ENCODE measurements at places on chromosomes 12 and 14.

DNA sequence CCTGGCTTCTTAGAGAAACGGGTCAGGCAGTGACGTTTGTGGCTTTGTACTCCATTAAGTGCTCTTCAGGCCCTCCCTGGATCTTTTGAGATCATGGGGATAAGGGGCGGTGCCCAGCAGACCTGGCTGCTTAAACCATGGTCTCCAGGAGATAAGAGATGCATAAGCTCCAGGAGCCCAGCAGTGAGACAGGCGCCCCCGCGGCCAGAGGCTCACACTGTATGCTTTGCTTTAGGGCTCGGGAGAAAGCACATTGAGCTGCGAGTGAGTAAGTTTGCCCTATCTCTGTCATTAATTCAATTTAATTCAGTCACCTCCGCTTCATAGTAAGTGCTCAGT lies 359.5 kb downstream of the CACNA1C start:
- DNase-seq: no peak

DNA sequence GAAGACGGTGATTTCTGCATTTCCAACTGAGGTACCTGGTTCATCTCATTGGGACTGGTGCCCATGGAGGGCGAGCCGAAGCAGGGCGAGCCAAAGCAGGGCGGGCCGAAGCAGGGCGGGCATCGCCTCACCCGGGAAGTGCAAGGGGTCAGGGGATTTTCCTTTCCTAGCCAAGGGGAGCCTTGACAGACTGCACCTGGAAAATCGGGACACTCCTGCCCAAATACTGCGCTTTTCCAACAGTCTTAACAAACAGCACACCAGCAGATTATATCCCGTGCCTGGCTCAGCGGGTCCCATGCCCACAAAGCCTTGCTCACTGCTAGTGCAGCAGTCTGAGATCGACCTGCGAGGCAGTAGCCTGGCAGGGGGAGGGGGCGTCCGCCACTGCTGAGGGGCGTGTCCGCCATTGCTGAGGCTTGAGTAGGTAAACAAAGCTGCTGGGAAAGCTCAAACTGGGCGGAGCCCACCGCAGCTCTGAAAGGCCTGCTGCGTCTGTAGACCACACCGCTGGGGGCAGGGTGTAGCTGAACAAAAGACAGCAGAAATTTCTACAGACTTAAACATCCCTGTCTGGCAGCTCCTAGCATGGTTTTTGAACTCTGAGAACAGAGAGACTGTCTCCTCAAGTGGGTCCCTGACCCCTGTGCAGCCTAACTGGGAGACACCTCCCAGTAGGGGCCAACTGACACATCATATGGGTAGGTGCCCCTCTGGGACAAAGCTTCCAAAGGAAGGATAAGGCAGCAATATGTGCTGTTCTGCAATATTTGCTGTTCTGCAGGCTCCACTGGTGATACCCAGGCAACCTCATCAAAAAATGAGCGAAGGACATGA lies 77.2 kb downstream of the BAZ1A start:
- DNase-seq: no peak

GRCh38 chr12:24803430-24804245 lies 145.3 kb downstream of the BCAT1 start:
- no peak for DNase-seq

DNA sequence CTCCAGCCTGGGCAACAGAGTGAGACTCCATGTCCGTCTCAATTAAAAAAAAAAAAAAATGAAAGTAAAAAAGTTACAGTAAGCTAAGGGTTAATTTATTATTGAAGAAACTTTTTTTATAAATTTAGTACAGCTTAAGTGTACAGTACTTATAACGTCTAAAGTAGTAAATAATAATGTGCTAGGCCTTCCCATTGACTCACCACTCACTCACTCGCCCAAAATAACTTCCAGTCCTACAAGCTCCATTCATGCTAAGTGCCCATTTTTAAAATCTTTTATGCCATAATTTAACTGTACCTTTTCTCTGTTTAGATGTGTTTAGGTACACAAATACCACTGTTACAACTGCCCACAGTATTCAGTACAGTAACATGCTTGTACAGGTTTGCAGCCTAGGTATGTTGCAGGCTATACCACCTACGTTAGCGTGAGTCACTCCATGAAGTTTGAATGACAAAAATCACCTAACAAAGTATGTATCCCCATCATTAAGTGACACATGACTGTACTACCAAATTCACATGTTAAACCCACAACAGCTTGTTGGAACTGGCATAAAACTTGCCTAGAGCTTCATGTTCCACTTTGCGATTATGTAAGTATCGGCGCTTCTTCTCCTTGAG lies 10.7 kb downstream of the KANSL2 start:
- no peak for DNase-seq

DNA sequence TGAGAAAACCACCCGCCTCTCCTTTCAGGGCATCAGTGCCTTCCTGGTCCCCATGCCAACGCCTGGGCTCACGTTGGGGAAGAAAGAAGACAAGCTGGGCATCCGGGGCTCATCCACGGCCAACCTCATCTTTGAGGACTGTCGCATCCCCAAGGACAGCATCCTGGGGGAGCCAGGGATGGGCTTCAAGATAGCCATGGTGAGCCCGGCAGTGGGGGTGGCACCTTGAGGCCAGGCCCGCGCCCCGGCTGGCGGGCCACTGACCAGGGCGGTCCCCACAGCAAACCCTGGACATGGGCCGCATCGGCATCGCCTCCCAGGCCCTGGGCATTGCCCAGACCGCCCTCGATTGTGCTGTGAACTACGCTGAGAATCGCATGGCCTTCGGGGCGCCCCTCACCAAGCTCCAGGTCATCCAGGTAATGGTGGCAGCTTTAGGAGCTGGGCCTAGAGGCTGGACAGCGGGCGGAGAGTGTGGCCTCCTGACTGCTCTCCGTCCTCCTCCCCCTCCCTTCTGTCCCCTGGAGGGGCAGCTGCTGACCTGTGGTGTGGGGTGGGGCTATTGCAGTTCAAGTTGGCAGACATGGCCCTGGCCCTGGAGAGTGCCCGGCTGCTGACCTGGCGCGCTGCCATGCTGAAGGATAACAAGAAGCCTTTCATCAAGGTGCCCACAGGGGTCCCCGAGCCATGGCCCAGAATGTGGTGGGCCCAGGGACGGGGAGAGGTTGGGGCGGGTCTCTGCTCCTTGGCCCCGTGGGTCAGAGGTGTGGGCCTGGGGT lies 12.8 kb downstream of the ACADS start:
- DNase-seq: no peak

GRCh38 chr12:84969226-84969625 lies 56.6 kb upstream of the SLC6A15 start:
- no peak for DNase-seq

DNA sequence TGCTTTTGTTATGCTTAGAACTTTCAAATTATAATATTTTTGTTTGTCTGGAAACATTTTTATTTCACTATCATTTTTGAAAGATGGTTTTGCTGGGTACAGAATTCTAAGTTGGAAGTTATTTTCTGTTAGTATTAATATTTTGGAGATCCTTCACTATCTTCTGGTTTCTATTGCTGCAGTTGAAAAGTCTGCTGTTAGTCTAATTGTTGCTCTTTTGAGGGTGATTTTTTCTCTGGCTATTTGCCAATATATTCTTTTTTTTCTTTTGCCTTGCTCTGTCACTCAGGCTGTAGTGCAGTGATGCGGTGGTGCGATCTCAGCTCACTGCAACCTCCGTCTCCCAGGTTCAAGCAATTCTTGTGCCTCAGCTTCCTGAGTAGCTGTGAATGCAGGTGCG lies 28.2 kb upstream of the ARID2 start:
- DNase-seq: no peak

- no peak for DNase-seq
Observed at GRCh38 chr12:39958377-39958776, 147.5 kb downstream of the SLC2A13 start.

GRCh38 chr14:75141967-75142366 lies 15.1 kb upstream of the NEK9 start:
- DNase-seq: no peak

- DNase-seq: no peak
Observed at GRCh38 chr14:45785240-45785639, 532.2 kb upstream of the MIS18BP1 start.

GRCh38 chr14:83614956-83615355 lies 1915.0 kb upstream of the FLRT2 start:
- DNase-seq: no peak

- DNase-seq: no peak
Observed at GRCh38 chr14:51872396-51872795, 12.0 kb downstream of the GNG2 start.

- no peak for DNase-seq
Observed at GRCh38 chr12:48015954-48016353, 11.7 kb upstream of the COL2A1 start.

DNA sequence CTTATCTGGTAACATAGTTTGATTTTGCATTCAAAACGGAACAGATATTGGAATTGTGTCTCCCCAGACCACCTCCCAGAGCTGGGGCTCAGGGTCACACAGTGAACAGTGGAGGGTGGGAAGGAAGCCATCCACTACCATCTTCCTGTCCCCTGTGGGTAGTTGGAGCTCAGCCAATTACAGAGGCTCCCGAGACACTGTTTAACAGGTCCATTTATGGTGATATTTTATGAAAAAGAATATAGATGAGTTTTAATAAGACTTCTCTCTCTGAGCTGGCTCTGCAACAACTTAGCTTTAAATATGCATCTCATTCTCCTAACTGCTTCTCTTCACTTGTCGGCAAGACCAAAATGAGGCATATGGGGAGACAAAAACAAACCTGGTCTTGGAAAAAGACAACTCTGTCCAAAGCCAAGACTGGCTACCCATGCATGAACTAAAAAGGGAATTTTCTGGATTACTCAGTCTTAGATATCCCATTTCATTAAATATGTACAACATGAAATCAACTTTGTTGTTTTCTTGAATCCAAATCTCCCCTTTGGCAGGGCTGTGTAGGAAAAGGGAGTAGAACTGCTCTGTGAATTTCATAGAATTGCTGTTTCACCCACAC lies 83.8 kb upstream of the HOXC13 start:
- no peak for DNase-seq

GRCh38 chr14:68076451-68076850 lies 256.9 kb downstream of the RAD51B start:
- DNase-seq: no peak

- DNase-seq: no peak
Observed at GRCh38 chr14:80942191-80942600, 658 bp upstream of the CEP128 start.

- DNase-seq: no peak
Observed at GRCh38 chr14:76715511-76716081, 45.7 kb upstream of the VASH1 start.

GRCh38 chr14:23173796-23174195 lies 9.7 kb downstream of the SLC7A8 start:
- DNase-seq: no peak

DNA sequence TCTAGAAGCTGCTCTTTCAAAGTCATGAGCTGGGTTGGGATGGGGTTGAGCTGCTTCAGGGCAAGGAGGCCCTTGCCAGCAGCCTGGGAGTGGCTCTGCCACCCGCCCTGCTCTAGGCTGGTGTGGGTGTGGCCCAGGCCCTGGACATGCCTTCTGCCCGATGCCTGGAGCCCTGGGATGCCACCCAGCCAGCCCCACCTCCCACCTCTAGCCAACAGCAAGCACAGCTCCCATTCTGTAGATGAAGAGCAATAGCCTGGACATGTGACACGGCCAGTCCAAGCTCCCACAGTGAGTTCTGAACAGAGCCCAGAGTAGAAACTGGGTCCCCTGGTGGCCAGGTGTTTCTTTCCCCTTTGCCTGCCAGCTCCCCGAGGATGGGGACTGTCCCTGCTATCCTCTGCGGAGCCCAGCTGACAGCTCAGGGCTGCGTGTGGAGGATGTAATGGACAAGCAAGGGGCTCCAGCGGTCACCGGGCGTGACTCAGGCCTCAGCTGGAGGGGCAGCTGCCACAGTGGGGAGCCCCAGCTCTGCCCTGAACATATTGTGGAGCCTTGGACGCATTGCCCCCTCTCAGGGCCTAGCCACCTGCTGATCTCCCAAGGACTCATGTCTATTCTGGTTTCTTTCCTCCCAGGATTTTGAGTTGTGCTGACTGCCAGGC lies 165.2 kb downstream of the TSPAN9 start:
- DNase-seq: no peak

- no peak for DNase-seq
Observed at GRCh38 chr12:26539131-26539530, 293.9 kb downstream of the ITPR2 start.

DNA sequence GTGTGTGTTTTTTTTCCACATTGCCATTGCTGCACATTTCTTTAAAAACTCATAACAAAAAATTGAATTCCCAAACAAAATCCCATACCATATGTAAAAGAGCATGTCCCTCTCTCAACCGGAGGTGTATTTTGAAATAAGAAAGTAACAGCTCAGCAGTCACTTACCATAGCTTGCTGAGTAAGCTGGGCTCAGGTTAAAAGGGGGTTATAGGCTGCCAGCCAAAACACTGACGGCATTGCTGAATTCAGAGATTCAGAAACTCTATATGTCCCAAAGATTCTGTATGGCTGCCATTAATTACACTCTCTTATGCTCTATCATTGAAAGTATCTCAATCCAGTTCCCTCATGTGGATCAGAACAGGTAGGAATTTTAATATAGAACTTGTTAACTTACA lies 276.0 kb downstream of the FOXG1 start:
- no peak for DNase-seq

DNA sequence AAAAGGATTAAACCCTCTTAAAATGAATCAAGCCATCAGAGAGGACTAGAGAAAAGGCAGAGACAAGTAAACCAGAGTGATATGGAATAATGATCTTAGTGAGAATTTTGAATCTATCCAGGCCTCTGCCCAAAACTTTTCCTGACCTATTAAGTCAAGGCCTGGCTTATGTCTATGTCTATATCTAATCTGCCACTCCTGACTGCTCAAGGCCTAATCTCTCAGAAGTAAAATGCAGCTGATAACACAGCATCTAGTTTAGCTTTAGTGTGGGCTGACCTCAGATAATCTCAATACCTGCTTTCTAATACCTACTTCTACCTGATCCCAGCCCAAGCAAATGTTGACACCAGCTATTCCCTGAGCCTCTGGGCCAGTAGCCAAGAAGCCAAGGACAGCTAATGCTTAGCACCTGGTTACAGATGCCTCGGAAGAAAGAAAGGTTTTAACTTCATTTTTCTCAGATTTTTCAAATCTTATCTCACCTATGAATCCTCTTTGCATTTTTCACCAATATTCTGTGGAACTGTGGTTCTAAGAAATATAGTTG lies 1472.5 kb upstream of the SEL1L start:
- no peak for DNase-seq

DNA sequence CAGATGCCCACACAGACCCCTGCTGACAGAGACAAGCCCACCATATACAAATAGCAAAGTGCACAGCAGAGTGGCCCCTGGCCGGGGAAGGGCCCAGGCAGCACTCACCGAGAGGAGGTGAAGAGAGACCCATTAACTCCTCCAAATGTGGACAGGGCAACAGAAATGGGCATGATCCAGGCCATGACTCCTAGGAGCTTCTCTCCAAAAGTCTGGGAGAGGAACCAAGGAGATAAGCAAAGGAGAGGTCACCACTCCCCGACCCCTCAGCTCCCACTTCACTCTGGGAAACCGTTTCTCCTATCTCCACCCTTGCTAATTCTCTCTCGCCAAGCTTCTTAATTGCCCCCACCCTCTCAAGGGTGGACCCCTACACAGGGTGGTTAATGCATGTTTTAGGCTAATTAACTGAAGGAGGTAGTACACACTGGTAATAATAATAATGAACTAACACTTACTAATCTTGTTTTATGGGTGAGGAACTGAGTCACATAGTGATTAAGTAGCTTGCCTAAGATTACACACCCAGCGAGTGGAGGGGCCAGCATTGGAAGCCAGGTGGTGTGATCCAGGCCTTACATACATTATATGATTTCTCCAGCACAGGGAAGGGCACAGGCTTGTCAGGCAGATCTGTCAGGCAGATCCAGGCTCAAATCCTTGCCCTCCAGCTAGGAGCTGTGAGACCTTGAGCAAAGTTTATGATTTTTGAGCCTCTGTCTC lies 18.9 kb upstream of the CEBPE start:
- no peak for DNase-seq
